ENCODE measurements at places on chromosomes 7 and 10.

DNA sequence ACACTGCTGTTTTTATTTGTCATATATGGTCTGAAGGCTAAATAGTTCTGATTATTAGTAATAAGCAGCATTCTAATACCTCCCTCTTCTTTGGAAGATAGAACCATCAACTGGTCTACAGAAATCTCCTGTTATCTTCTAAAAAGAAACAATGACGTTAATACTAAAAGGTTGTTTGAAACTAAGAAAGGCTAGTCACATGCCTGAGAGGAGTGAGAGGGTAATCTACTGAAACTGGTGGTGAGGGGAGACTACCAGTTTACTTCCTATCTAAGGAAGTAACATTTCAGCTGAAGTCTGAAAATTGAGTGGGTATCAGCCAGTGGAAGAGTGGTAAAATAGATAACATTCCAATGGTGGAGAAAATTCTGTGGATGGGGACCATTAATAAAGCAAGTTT lies 48.4 kb downstream of the FGFBP3 start:
- no peak for DNase-seq

- no peak for DNase-seq
These were observed 28.9 kb upstream of the INHBA start for GRCh38 chr7:41731493-41732435.

GRCh38 chr10:13942035-13942434 lies 355.3 kb downstream of the PRPF18 start:
- DNase-seq = no peak

DNA sequence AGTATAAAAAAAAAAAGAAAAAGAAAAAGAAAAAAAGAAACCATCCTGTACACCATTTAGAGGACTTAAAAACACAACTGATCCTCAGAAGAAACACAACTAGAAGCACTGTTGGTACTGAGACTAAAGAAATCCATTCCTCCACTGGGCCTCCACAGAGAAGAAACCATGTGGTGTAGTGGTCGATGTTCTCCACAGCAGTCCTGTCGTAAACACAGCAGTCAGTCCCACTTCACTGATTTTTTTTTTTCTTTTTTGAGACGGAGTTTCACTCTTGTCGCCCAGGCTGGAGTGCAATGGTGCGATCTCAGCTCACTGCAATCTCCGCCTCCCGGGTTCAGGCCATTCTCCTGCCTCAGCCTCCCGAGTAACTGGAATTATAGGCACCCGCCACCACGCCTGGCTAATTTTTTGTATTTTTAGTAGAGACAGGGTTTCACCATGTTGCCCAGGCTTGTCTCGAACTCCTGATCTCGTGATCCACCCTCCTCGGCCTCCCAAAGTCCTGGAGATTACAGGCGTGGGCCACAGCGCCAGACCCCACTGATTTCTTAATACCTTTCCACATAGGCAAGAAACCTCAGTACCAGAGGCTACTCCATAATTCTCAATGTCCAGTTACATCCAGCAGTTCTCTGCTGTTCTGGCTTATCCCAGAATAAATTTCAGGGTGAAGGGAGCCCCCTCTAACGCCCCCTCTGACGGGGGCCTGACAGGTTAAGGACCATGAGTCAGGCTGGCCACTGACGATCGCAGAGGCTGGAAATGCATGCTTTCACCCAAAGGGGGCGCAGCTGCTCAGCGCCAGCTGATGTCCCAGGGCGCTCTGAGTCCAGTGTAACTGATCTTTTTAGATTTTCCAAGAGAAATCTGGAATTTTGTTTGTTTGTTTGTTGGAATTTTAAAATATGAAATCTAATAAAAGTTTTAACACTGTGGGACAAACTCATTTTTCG lies 24.8 kb upstream of the FFAR4 start:
- no peak for DNase-seq

DNA sequence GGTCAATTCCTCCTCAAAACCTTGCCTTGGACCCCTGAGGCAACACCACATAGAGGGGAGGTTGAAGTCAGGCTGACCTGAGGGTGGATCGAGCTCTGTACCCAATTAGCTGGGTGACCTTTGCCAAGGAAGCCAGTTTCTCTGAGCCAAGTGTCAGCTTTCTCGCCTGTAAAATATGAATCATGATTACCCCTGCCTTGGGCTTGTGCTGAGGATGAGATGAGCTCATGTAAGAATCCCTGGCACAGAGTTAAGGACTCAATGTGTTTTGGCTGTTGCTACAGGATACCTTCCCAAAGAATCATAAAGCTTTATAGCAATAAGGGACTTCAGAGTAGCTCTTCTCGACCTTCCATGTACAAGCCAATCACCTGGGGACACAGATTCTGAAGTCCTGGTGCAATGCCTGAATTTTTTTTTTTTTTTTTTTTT lies 43.5 kb upstream of the CACUL1 start:
- DNase-seq = no peak

- no peak for DNase-seq
These were observed 148.6 kb downstream of the GRK5 start for GRCh38 chr10:119355930-119356329.

All from T-helper 9 cell (primary cell).